GM13977 (cell line): ENCODE measurements at places on chromosomes 11 and 22.

DNA sequence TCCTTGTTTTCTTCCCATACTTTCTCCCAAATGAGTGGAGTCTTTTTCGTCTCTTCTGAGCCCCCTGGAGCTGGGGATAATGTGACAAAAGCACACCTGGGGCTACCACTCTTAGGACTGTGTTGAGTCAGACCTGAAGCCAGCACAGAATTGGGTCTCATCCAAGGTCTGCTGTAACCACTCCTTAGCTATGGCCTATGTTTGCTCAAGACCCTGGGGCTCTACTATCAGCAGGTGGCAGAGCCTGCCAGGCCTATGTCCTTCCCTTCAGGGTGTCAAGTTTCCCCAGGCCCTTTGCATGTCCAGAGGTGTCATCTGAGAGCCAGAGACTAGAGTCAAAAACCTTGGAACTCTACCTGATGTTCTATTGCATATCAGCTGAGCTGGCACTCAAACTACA, 335.7 kb downstream of the DDX10 start:
- no peak for DNase-seq

DNA sequence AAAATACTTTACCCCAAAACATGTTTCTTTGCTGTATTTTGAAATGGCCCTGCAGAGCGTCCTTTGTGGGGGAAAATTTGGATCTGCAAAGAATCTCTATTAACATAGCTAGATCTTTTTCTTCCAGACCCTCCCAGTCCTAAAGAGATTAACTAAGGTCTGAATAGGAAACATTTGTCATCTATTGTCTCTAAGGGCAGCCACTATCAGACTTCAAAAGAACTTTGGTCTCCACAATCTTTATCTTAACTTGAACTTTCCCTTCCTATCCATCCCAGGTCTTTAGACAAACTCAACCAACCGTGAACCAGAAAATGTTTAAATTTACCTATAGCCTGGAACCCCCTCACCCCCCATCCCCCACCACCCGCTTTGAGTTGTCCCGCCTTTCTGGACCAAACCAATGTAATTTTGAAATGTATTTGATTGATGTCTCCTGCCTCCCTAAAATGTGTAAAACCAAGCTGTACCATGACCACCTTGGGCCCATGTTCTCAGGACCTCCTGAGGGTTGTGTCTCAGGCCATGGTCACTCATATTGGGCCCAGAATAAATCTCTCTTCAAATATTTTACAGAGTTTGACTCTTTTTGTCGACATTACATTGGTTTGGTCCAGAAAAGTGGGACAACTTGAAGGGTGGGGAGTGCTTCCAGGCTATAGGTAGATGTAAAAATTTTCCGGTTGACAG, 3.5 kb upstream of the KRTAP5-9 start:
- DNase-seq: no peak

- peak; percentile 89 for DNase-seq
Observed at GRCh38 chr11:313787-314553, at the start of gene IFITM1. IFITM1 (plus strand) TSS chr11:314040; CDS start chr11:314171, 131 bp downstream.

DNA sequence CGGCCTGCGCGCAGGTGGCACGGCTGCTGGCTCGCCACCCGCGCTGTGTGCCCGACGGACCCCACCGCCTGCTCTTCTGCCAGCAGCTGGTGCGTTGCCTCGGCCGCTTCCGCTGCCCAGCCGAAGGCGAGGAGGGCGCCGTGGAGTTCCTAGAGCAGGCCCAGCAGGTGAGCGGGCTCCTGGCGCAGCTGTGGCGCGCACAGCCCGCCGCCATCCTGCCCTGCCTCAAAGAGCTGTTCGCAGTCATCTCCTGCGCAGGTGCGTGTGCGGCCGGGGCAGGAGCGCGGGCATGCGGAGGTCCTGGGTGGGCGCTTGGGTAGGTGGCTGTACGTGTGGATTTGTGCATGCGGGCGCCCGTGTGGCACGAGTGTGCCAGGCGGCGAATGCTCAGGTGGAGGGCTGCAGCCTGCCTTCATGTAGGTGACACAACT, 8.0 kb downstream of the USP35 start:
- no peak for DNase-seq

GRCh38 chr11:123428116-123428715, 1.9 kb upstream of the GRAMD1B start:
- no peak for DNase-seq

- DNase-seq: no peak
Observed at GRCh38 chr11:12701811-12702592, 27.8 kb downstream of the TEAD1 start.

- DNase-seq: peak; percentile 95
Observed at GRCh38 chr11:118530683-118531596, at the start of gene TMEM25. TMEM25 (plus strand) TSS chr11:118531192; CDS start chr11:118531802, 610 bp downstream.

- no peak for DNase-seq
Observed at GRCh38 chr11:90805172-90805571, 582.3 kb upstream of the CHORDC1 start.

GRCh38 chr11:114232400-114233059, 63.7 kb upstream of the NNMT start:
- no peak for DNase-seq

- DNase-seq: no peak
Observed at GRCh38 chr22:23513133-23513532, 67.0 kb downstream of the IGLL1 start.

- DNase-seq: no peak
Observed at GRCh38 chr11:60952742-60953170, 780 bp upstream of the SLC15A3 start.

GRCh38 chr22:20427945-20428417, 9.6 kb downstream of the SCARF2 start:
- DNase-seq: peak; percentile 23

- DNase-seq: no peak
Observed at GRCh38 chr11:2160736-2161259, at the start of gene INS. INS (minus strand) TSS chr11:2161209; CDS start chr11:2160971, 238 bp downstream.

- peak; percentile 43 for DNase-seq
Observed at GRCh38 chr11:123195188-123196059, at the start of gene CLMP. CLMP (minus strand) TSS chr11:123195248; CDS start chr11:123194940, 308 bp downstream.

DNA sequence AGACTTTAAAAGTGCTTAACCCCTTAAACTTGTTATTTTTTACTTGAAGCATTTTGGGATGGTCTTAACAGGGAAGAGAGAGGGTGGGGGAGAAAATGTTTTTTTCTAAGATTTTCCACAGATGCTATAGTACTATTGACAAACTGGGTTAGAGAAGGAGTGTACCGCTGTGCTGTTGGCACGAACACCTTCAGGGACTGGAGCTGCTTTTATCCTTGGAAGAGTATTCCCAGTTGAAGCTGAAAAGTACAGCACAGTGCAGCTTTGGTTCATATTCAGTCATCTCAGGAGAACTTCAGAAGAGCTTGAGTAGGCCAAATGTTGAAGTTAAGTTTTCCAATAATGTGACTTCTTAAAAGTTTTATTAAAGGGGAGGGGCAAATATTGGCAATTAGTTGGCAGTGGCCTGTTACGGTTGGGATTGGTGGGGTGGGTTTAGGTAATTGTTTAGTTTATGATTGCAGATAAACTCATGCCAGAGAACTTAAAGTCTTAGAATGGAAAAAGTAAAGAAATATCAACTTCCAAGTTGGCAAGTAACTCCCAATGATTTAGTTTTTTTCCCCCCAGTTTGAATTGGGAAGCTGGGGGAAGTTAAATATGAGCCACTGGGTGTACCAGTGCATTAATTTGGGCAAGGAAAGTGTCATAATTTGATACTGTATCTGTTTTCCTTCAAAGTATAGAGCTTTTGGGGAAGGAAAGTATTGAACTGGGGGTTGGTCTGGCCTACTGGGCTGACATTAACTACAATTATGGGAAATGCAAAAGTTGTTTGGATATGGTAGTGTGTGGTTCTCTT, 2.8 kb downstream of the MALAT1 start:
- DNase-seq: no peak

DNA sequence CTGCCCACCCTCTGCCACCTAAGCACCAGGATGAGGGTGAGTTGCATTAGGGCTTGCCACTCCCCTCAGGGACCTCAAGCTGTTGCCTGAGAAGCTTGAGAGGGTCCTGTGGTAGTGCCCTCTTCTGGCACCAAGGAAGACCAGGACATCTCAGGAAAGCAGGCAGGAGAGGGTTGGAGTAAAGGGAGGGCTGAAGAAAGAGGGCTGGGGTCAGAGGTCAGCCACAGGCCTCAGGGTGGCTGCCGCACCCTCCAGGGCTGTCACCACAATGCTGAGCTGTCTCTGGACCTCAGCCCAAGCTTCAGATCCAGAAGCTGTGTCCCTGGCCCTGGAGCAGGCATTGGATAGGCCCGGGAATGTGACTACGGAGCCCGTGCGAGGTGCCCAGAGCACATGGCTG, 4.1 kb downstream of the SAC3D1 start:
- DNase-seq: no peak

- DNase-seq: peak; percentile 54
Observed at GRCh38 chr22:25777870-25778269, 35.9 kb downstream of the MYO18B start.

- DNase-seq: no peak
Observed at GRCh38 chr11:77359481-77359880, 58.0 kb upstream of the GDPD4 start.

DNA sequence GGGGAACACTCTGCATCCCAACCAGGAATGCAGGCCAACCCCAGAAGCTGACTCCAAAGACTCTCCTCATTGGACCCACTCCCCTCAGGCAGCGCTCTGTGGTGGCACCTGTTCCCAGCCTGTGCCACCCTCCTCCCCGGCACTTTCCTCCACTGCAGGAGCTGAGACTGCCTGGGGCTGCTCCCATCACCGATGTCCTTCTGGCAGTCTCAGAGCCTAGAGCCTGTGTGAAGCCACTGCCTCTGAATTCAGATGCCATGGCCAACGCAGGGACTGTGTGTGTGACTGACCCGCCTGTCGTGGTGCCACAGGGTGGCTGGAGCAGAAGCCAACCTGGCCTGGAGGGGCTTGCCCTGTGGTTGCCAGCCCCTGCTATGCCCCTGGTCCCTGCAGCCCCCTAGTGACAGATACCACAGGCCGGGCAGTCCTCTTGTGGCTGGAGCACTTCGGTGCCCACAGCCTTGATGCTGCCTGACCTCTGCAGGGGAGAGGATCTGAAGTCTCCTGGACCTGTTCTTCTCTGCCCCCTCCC, 43.2 kb downstream of the TBX1 start:
- no peak for DNase-seq

DNA sequence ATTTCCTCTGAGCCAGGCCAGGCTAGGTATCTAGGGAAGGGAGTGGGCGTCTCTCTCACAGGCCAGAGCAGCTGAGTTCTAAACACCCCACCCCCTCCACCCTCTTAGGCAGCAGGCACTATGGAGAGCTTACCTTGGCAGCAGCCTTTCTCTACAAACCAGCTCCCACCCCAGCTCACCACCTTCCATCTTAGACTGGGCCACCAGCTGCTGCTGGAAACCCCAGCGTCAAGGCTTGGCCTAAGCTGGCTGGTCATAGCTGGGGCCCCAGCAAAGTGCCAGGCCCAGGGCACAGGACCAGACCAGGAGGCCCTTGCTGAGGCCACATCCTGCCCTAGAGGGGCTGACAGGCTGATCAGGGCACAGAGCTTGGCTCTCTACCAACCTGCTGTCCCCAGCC, 20.2 kb downstream of the SLC22A12 start:
- no peak for DNase-seq

GRCh38 chr11:79363861-79364378, 76.9 kb downstream of the TENM4 start:
- no peak for DNase-seq

GRCh38 chr11:35714882-35715627, 52.5 kb downstream of the TRIM44 start:
- DNase-seq: peak; percentile 35

GRCh38 chr11:58926251-58926650, 13.0 kb upstream of the GLYATL1 start:
- no peak for DNase-seq

DNA sequence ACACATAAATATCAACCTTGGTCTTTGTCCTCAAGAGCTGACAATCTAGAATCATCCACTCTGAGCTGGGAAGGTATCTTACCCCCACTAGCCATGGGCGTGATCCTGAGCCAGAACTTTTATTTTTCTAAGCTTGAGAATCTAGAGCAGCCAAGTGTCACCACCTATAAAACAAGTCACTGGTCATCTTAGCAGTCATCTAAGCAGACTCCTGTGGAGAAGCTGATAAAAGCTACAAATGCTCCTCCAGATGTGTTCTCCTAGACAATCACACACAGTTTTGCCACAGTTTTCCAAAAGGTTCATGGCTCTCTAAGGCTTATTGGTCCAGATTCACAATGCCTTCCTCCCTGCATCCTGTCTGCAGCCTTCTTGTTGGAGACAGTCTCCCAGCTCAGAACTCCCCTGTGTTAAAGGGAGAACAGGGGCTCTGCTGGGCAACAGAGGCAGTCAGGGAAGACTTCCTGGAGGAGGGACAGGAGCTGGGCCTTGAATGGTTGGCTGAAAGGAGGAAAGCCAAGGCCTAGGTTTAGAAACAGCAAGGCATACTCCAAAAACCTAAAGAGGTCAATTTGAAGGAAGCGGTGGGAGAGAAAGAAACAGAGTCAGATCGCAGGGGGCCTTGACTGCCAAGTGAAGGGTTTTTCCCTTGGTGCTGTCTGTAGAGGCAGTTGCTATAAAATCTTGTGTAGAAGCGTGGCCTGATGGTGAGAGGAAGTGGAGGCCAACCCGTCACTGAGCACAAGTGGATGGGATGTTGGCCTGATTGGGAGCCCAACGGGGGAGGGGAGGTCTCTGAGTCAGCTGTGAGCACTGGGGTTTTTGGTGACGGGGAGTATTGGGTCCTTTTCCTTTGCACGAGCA, 42.0 kb downstream of the ALX4 start:
- no peak for DNase-seq

- no peak for DNase-seq
Observed at GRCh38 chr11:45725121-45725520, 59.7 kb upstream of the CHST1 start.

DNA sequence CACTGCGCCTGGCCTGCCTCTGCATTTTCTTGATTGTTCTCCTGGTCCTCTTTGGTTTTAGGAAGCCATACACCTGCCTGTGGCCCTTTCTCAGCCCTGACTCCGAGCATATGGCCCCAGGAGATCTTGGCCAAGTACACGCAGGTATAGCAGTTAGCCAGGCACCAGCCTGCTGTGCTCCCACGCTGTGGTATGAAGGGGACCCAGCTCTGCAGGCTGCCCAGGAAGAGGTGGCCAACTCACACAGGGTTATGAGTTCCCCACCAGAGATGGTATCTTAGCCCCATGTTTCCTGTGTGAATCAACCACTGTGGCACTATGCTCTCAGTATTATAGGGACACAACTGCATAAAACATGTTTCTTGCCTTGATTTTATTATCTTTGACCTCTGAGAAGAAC, 31.1 kb downstream of the SGSM3 start:
- no peak for DNase-seq

DNA sequence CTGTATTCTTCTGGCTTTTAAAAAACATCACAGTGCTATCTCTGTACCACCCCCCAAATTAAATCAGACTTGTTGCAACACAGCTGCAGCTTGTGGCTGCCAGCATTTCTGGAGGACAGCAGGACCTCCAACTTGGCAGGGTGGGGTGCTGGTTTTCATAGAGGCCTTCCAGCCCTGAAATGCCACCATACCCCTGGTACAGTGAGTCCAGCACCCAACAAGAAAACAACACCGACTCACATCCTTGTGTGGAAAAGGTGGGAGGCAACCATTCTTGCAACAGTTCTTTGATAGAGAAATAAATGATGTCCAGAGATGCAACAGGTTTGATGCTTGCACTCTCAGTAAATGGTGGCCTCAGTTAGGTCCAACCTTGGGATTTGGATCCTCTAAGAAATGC, 96.0 kb downstream of the ABTB2 start:
- no peak for DNase-seq
